ENCODE measurements at places on chromosomes 7 and 10. TPM values are rescaled to one million over a fixed set of nuclear protein-coding genes. Genes with fewer than 3 reads are reported as not detected.

The JMJD1C gene
- total RNA-seq = 145 TPM

The GIMAP4 gene
- total RNA-seq = 169 TPM

The MOGAT3 gene
- not detected for total RNA-seq

The PRR15 gene
- not detected for total RNA-seq

The CCDC3 gene
- total RNA-seq = 1.5 TPM

The SYNPO2L gene
- total RNA-seq = not detected

The SPDYE5 gene
- not detected for total RNA-seq

The TUBB8 gene
- not detected for total RNA-seq

The GIMAP7 gene
- total RNA-seq = 108 TPM

The TMEM176A gene
- not detected for total RNA-seq

The FANK1 gene
- 1.0 TPM for total RNA-seq

The RET gene
- 2.9 TPM for total RNA-seq

The UNCX gene
- not detected for total RNA-seq

The HMX2 gene
- total RNA-seq = not detected

The KLF14 gene
- total RNA-seq = not detected

The MMP21 gene
- 0.13 TPM for total RNA-seq

The TUBAL3 gene
- total RNA-seq = not detected

The FGFR2 gene
- 0.13 TPM for total RNA-seq

The GPR158 gene
- not detected for total RNA-seq

The UPK3BL2 gene
- 0.90 TPM for total RNA-seq

The LIPN gene
- total RNA-seq = not detected

The MUC3A gene
- 0.13 TPM for total RNA-seq

The CRTAC1 gene
- 4.6 TPM for total RNA-seq

The ESYT2 gene
- 43.5 TPM for total RNA-seq

The PRSS37 gene
- not detected for total RNA-seq

The HABP2 gene
- total RNA-seq = not detected

The NEUROD6 gene
- total RNA-seq = not detected

The SRGN gene
- 218 TPM for total RNA-seq

The LDB3 gene
- total RNA-seq = not detected

The TSPAN15 gene
- total RNA-seq = 65.1 TPM

The ANKRD61 gene
- under 0.01 TPM for total RNA-seq

The SPDYE16 gene
- total RNA-seq = not detected

The VSTM4 gene
- total RNA-seq = 0.39 TPM

The CUZD1 gene
- 0.26 TPM for total RNA-seq

The ANXA8 gene
- total RNA-seq = not detected

The TWNK gene
- total RNA-seq = 5.3 TPM

The AOAH gene
- total RNA-seq = 0.51 TPM

The ZNF438 gene
- total RNA-seq = 2.9 TPM

The BTBD16 gene
- total RNA-seq = not detected

The ANKRD2 gene
- total RNA-seq = 0.26 TPM

The OSBPL3 gene
- 17.3 TPM for total RNA-seq

The ITGB8 gene
- 2.2 TPM for total RNA-seq

The FAM25C gene
- not detected for total RNA-seq

The UBTD1 gene
- total RNA-seq = 62.6 TPM

The HOXA10 gene
- 2.3 TPM for total RNA-seq

The CALML3 gene
- not detected for total RNA-seq

The CDK1 gene
- total RNA-seq = 41.8 TPM

The EFCAB10 gene
- not detected for total RNA-seq

The TEX47 gene
- not detected for total RNA-seq

The EIF4EBP2 gene
- 21.8 TPM for total RNA-seq

The NKX1-2 gene
- total RNA-seq = not detected

The ZKSCAN1 gene
- total RNA-seq = 30.7 TPM

The AKR1C4 gene
- total RNA-seq = 0.13 TPM

The ADAMTS14 gene
- total RNA-seq = not detected

The FASTK gene
- 49.3 TPM for total RNA-seq

The CH25H gene
- 3.6 TPM for total RNA-seq

The CDH23 gene
- under 0.01 TPM for total RNA-seq

The DYNC1I1 gene
- total RNA-seq = 14.0 TPM
